Lung microvascular endothelial cell (primary cell): ENCODE measurements at places on chromosomes 7 and 10. TPM values are rescaled to one million over a fixed set of nuclear protein-coding genes. Genes with fewer than 3 reads are reported as not detected.

The PRKG1 gene
- 0.87 and 3.6 TPM in 2 replicates for total RNA-seq

DNA sequence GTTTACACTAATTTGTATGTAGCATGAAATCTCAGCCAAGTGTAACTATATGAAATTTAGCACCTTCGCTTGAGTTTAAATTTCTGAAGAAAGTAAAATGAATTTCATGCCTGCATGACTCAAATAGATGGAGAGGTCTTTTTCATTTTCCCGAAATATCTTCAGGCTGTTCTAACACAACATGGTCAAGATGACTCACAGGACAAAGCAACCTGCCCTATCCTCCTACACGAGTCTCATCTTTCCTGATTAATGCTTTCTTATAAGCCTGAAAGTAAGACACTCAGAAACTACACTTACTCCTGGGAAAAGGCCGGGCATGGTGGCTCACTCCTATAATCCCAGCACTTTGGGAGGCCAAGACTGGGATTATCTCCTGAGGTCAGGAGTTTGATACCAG lies 41.2 kb downstream of the CH25H start:
- no peak for DNase-seq

The LGI1 gene
- not detected in 2 replicates for total RNA-seq

The GPER1 gene
- 1.1 and 1.2 TPM in 2 replicates for total RNA-seq

DNA sequence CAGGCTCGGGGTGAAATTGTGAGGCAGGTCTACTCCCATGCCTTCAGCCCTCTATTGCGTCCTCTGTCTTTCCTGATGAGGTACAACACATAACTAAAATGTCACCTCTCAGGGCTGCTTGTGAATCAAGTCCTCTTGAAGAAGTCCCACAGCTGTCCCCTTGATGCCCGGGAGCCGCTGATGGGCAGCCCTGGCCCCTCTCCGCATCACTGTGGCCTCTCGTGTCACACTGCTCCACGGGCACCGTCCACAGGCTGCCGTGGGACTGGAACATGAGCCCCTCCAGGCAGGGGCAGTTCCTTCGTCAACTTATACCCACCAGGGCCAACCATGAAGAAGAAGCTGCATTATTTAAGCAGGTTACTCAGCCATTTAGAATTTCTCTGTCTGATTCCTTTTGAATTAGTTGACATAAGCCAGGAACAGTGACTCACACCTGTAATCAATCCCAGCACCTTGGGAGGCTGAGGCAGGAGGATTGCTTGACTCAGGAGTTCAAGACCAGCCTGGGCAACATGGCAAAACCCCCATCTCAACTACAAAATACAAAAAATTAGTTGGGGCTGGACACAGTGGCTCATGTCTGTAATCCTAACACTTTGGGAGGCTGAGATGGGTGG lies 58.5 kb upstream of the UBE3C start:
- no peak for DNase-seq

DNA sequence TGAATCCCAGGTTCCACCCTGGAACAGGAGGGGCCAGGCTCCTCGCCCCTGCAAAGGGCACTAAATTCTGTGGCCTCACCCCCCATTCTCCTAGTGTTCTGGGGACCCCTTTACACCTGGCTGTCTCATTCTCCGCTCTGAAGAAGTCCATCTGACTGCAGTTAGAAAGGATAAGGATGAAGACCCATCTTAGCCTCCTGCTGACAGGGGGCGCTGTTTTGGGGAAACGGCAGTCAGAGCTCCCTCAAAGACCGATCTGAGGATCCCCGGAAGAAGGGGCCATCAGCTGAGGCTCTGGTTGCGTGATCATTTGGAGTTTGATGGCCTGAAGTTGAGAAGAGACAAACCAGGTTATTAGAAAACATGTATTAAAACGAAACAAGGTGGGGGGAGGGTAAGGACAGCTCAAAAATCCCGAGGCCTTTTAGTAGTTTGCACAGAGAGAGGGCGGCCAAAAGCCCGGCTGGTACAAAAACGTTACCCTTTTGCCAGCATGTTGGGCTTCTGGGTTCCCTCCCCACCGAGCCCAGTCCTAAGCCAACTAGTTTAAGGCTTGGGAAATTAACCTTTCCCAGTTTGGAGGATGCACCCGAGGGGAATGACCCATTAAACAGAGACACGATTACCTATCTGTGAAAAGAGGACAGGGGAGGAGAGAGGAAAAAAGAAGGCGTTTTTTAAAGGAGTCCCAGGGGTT lies 102.8 kb downstream of the CHN2 start:
- no peak for DNase-seq
